NCI-H187 (cell line): ENCODE measurements at places on chromosomes 3 and 15.

DNA sequence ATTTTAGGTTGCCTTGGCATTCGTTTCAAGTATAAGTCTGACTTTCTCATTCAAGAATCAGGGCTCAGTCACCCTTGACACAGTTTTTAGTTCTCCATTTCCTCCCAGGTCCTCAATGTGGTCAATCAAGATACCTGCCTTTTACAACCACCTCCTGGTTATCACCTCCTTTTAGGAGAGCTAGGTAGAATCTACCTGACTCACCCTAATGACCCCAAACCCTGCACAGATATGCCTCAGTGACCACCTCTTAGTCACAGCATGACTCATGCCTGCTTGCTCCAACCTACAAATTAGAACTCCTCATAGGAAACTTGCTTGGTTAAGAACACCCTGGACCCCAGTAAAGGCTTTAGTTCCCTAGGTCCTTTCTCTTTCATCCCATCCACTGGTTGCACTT is 22.5 kb downstream of the DMXL2 start:
- DNase-seq, result no peak

DNA sequence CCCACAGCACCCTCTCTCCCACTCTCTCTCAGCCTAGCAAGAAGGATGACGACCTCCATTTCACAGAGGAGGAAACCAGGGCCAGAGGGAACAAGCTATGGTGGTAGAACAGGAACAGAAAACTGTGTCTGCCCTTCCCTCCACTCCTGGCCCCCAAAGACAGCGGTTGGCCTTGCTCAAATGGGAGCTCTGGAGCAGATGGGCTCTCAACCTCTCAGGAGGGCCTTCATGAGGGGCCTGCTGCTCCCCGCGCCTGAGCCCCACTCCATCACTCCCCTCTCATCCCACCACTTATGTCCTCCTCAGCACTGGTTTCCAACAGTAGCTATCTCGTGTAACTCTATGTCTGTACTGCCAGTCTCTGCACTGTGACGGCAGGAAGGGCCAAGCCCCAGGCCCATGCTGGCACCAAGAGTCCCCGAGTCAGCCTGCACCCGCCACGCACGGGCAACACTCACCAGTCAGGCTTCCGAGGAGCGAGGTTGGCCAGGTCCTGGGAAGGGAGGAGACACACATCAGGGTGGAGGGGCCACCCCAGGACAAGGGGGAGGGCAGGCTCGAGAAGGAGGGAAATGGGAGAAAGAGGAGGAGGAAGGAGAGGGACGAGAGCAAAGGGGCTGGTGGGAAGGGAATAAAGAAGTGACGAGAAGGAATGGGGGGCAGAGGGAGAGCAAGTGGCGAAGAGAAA is 45.5 kb downstream of the PTH1R start:
- DNase-seq, result no peak

DNA sequence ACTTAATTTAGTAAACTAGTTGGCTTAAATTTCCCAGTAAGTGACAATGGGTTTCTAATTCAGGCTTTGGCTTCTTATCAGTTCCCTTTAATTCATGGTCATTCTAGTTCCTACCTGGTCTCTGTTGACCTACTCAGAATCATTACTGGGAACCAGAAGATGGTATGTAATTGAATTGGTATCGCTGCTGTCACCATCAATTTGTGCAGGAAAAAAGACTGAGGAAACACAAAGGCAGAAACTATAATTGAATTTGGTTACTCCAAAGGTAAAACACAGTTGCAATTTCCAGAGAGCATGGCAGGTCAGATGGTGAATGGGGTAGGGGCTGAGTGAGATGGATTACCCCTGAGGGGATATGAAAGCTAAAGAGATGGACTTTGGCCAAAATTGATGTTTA is 226.5 kb upstream of the GAP43 start:
- no peak for DNase-seq

GRCh38 chr15:95363646-95364045 is 966.9 kb upstream of the NR2F2 start:
- peak; percentile 29 for DNase-seq

DNA sequence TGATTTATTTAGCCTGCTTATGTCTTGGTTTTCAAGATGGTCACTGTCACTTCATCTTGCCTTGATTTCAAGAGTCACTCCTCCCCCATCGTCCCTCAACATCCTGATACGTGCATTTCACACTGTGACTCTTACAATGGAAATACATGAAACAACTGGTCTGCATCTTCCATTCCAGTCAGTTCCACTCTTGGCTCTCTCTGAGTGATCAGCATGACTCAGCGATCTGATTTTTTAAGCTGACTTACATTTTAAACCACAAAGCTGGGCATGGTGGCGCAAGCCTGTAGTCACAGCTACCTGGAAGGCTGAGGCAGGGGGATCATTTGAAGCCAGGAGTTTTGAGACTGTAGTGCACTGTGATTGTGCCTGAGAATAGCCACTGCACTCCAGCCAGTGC is 271.2 kb upstream of the ROPN1 start:
- no peak for DNase-seq

GRCh38 chr3:114556657-114557213 is 262.9 kb downstream of the TIGIT start:
- DNase-seq, result no peak

DNA sequence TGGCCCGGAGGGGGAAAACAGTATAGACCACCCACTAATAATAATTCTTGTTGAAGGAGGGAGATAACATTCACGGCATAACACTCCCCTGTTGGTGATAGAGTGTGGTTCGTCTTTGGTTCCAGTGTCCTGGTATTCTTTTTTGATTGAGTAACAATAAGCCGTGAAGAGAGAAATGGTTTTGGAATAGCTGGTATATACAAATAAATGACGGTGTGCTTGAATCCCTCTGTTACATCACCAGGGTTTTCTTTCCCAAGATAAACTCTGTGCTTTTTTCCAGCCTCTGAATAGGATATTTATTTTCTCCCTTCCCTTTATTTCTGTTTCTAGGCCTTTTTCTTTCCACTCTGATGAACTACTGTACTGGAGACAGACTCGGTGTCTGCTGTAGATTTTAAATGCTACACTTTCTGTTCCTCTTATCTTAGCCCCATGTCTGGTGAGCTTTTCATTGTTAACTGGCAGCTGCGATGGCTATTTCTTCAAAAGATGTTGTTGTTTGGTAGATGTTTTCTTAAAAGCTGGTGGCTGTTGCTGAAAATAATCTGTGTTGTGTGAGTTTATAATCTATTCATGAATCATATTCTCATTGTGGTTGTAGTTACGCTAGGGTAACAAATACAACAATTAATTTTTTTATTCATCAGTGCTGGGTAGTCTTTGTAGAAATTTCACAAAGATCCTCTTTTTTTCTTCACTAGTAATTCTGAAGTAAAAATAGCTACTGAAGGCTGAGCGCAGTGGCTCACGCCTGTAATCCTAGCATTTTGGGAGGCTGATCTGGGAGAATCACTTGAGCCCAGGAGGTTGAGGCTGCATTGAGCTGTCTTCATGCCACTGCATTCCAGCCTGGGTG is 15.5 kb upstream of the SCAANT1 start:
- DNase-seq, result no peak

DNA sequence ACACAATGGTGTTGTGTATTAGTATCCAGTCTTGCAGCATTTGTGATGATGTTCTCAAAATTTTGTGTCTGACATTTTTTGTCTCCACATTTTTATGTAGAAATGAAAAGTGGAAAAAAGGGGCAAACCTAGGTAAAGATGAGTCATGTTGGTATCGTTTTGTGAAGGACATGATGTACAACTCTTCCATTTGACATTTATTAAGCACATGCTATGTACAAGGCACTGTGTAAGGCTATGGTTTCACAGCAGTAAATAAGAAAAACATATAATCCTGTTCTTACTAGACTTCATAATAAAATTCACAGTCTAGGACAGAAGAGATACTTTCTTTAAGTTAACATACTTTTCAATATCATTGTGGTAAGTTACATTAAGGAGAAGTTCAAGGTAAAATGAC is 143.5 kb upstream of the CNTN4 start:
- DNase-seq, result no peak

- peak; percentile 74 for DNase-seq
These were observed 40.9 kb upstream of the PIK3R4 start for GRCh38 chr3:130787422-130788068.

DNA sequence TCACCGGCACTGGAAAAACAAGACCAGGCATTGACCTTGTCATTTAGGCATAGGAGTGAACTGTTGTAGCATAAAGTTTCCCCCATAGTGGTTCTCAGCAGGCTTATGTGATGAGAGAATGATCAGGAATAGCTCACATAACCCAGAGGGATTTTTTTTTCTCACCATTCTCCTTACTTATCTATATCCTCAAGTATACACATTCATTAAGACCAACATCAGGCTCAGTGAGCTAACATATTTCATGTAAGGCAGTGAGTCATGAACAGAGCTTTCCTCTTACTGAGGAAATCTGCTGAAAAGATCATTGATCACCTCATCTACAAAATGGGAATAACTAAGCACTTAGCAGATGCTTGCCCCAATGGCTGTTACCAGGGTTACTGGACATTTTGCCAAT is 396.6 kb upstream of the TMCO5A start:
- DNase-seq, result no peak

DNA sequence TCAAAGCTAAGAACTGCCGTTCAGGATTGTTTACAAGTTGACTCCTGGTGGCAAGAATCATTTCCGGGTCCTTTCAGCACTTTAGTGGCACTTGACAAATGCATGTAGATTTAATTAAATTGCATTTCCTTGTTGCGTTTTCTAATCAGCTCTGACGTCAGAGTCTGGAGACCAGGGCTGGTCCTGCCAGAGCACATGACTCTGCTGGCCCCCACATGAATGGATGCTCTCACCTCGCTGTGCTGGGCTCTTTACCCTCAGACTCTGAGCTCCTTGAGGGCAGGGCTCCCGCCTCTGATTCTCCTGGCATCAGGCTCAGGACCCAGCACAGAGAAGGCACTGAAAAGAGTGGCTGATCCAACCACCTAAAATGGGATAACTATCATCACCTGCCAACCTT is 69.4 kb downstream of the FEM1B start:
- no peak for DNase-seq

- no peak for DNase-seq
These were observed 4.4 kb downstream of the MYO5C start for GRCh38 chr15:52291204-52291603.

GRCh38 chr3:42505128-42505848 is 2.8 kb downstream of the VIPR1 start:
- DNase-seq, result no peak

DNA sequence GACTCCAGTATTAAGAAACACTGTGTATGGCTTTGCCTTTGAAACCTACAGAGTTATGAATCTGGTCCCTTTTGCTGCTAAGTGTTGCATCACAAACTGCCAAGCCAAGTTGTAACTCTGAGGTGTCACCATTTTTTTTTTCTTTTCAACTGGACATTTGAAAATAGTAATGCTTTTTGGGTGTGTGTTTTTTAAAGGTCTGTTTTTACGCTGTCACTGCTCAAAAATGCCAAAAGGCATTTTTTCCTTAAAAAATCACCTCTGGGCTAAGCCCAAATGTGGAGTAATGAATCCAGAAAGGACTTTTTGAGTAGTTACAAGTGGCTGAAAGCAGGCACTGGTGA is 9.5 kb downstream of the SMAD3 start:
- no peak for DNase-seq

- DNase-seq, result no peak
These were observed 94.3 kb upstream of the GADL1 start for GRCh38 chr3:30988769-30989168.

GRCh38 chr3:76122007-76122406 is 336.7 kb upstream of the ZNF717 start:
- DNase-seq, result no peak

DNA sequence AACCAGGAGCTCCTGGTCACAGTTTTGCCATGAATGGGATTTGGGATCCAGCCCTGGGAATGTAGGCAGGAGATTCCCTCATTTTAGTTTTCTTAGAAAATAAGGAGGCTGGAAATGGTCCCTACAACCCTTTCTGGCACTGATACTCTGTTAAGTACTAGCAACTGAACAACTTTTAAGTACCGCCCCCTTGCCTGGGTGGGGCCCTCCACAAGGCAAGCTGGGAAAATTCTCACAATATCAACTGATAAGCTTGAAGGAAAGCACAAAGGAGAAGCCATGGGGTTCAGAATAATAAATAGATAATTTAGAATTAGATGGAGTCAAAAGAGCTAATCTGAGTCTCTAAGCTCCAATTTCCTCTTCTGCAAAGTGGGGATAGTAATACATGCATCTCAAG is 4.2 kb upstream of the DGKG start:
- no peak for DNase-seq

- no peak for DNase-seq
These were observed 53.4 kb upstream of the SMAD6 start for GRCh38 chr15:66648588-66648987.

- DNase-seq, result no peak
These were observed 1106.0 kb downstream of the OTOL1 start for GRCh38 chr3:162602619-162603018.

- no peak for DNase-seq
These were observed 1.2 kb upstream of the C3orf70 start for GRCh38 chr3:185153861-185154629.

GRCh38 chr3:85603378-85603777 is 644.6 kb downstream of the CADM2 start:
- no peak for DNase-seq

DNA sequence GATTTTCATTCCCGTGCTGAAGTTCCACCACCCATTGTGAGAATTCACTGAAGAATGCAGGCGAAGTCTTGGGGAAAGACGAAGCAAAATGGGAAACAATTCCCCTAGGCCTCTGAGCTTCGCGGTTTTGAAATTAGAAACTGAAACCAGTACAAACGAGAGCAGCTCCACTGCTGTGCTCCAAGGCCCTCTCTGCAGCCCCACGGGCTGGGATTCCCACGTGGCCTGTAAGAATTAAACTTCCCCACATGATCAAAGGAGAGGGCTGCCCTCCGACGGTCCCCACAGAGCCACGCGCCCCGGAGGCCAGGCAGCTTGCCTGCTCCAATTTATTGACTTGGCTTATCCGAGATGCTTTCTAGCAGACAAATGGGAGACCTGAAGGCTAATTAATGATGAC is 144.0 kb downstream of the GREM1 start:
- DNase-seq, result no peak

GRCh38 chr3:126959136-126959920 is 23.6 kb upstream of the PLXNA1 start:
- no peak for DNase-seq

- no peak for DNase-seq
These were observed 404.4 kb upstream of the NECTIN3 start for GRCh38 chr3:110667216-110667615.

GRCh38 chr3:69739204-69740102 is at the start of gene MITF:
TSS of gene MITF (plus strand) at chr3:69739464. CDS start at chr3:69739598, 134 bp downstream.
- DNase-seq, result peak; percentile 80

- DNase-seq, result no peak
These were observed 732.1 kb upstream of the NR2F2 start for GRCh38 chr15:95598251-95598855.

DNA sequence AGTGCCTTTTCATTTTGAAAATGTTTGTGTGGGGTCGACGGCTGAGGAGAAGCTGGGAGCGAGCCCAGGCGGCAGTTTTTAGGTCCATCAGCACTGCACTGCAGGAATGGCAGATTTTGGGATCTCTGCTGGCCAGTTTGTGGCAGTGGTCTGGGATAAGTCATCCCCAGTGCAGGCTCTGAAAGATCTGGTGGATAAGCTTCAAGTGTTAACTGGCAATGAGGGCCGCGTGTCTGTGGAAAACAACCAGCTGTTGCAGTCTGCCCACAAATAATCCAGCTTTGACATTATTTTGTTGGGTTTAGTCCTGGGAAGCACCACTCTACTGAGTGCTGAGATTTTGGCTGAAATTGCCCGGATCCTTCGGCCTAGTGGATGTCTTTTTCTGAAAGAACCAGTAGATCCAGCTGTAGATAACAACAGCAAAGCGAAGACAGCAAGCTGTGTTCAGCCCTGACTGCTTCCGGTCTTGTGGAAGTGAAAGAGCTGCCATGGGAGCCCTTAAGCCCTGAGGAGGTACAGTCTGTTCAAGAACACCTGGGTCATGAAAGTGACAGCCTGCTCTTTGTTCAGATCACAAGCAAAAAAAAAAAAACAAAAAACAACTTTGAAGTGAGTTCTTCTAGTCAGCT is 13.1 kb upstream of the ANP32A start:
- no peak for DNase-seq
